ENCODE measurements at places on chromosomes 2 and 18.

- no peak for DNase-seq
These were observed 193.8 kb upstream of the RND3 start for GRCh38 chr2:150681120-150681804.

GRCh38 chr2:186503827-186504606 is 18.0 kb downstream of the ZC3H15 start:
- DNase-seq = no peak

GRCh38 chr2:191901031-191901430 is 54.1 kb upstream of the CAVIN2 start:
- DNase-seq = no peak

DNA sequence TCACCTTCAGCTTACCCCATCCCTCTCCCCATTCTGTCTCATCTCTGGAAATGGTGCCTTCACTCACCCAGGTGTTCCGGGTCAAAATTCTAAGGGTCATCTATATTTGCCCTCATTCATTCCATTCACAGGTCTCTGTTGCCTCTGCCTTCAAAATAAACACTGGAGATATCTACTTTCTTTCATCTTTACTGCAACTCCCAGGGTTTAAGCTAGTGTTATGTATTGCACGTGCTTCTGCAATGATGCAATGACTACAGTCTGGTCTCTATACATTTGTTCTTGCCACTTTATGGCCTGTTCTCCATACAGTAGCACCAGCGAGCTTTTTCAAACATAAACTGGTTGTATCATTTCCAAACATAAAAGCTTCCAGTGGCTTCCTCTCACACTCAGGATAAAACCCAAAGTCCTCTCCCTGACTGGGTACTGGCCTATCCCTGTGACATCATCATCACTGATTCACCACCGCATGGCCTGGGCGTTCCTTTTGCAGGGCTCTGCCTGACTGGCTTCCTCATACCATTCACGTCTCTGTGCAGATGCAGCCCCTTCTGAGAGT is 14.3 kb downstream of the DSG2 start:
- DNase-seq = no peak

GRCh38 chr2:189783451-189783926 is 650 bp downstream of the ORMDL1 start:
- DNase-seq = no peak

DNA sequence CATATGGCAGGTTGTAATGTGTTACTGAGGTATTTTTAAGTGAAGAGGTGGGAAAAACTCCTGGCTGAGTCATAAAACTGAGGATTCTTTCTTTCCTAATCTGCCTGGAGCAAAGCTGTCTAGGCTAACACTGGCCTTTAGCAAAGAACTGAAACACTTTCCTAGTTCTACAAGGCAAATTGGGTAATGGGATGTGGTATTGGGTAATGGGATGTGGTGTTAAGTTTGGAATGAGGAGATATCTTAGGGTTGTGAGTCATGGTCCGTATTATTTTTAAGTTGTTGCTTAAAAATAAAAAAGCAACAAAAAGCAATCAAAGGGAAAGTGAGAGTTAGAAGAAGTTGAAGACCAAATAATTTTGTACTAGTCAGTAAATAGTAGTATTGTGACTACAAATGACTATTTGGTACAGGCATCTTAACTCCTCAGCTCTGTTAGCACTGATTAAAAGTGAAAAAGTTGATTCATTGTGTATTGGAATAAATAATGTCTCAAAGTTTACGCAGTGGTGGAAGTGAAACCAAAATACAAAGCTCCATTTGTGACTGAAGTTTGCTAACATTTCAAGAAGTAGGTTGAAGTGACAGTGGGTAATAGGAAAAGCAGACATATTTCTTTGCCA is 216.8 kb downstream of the CAMKMT start:
- DNase-seq = no peak

DNA sequence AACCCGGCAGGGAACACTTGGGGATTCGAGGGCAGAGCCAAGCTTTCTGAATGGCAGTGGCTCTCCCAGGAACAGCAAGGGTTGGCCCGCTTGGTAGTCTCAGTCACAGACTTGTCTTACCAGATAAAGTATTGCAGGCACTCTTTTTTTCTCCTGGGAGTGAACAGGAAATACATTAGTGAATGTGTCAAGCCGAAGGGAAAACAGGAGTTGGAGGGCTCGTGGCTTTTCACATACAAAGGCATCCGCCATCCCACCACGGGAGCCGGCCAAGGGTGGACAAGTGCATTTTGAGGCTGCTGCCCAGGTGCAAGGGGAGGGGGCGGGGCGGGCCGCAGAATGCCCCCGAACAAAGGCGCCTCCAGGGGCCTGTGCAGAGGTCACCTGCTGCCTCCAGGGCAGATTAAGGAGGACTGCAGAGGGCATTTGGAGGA is 163.3 kb upstream of the SIX3 start:
- DNase-seq = no peak

GRCh38 chr18:38368246-38368645 is 802.6 kb upstream of the CELF4 start:
- no peak for DNase-seq

GRCh38 chr2:237282568-237283128 is 131.3 kb downstream of the COL6A3 start:
- no peak for DNase-seq

DNA sequence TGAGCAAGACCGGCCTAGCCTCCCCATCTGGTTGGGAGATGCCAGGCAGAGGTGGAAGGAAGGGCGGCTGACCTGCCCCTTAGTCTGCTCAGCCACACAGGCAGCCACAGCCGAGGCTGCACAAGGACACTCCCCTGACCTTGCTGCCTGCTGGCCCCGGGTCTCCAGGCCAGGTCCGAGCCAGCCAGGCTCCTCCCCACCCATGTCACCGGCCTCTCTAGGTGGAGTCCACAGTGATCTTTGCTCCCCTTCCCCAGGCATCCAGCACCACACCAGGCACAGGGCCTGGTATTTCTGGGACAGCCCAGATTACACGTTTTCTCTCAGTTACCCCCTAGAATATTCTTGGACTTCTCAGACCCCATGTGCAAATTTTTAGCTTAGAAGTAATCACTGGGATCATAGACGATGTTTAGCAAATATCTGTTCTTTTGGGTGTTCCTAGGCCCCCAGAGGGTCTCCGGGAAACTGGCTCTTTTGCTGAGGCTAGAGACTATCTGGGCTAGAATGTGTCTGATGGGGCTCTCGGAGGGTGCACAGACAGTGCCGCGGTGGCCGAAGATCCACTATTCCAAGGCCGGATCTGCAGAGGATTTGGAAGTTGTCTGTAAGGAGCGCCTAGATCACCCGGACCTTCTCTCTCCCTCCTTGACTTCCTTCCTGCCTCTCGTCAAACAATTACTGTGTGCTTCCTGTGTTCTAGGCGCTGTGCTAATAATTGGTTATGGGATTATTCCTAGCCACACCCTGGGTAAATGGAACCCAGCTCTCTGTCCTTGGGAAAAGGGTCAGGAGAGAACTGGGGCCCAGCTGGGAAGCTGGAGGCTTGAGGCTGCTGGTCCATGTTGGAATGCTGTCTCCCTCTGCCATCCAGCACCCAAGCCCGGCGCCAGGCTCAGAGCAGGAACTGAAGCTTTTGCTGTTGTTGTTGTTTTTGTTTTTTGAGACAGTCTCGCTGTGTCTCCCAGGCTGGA is 46.9 kb downstream of the ODC1 start:
- DNase-seq = no peak

DNA sequence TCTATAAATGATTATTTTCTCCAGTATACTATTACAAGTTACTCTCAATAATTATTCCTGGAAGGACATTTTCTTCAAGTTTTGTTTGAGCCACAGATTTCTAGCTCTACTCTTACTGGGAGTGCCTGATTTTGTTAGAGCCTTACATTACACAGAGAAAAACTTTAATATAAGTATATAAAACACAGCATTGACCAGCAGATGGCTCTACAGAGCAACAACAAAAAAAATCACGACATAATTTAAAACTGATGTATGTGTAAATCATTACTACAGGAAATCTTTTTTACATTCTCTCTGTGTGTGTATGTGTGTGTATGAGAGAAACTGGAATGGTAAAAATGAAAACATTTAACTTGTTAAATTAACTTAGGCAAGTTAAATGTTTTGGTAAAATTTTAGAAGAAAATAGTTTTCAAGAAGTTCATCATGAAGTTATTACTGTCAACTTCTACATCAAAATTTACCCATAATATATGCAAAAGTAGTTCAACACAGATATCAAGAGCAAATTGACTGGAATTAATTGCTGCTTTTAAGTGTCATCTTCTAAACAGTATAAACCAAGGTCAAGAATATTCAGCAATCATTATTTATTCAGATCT is 103.3 kb downstream of the MDH1 start:
- DNase-seq = no peak

DNA sequence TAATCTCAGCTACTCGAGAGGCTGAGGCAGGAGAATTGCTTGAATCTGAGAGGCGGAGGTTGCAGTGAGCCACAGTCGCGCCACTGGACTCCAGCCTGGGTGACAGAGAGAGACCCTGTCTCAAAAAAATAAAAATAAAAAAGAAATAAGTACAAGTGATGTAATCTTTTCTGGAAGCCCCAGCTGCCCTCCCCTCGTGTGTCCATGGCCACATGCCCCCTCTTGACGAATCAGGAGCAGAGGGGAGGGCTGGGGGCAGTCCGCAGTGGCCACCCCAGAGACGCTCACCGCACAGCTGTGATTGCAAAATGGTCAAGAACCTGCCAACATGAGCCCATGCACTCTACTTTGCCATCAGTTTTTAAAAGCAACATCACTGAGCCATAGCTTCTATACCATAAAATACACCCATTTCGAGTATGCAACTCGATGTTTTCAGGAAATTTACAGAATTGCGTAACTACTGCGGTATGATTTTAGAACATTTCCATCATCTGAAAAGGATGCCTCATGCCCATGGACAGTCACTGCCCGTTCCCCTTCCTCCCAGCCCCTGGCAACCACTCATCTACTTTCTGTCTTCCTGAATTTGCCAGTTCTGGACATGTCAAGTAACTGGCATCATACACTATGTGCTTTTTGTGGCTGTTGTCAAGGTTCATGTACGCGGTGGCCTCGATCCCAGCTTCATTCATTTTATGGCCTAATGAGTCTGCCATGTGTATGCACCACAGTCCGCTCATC is 88.1 kb downstream of the NDUFA10 start:
- DNase-seq = no peak

- no peak for DNase-seq
These were observed 40.4 kb downstream of the ADI1 start for GRCh38 chr2:3478846-3479385.

DNA sequence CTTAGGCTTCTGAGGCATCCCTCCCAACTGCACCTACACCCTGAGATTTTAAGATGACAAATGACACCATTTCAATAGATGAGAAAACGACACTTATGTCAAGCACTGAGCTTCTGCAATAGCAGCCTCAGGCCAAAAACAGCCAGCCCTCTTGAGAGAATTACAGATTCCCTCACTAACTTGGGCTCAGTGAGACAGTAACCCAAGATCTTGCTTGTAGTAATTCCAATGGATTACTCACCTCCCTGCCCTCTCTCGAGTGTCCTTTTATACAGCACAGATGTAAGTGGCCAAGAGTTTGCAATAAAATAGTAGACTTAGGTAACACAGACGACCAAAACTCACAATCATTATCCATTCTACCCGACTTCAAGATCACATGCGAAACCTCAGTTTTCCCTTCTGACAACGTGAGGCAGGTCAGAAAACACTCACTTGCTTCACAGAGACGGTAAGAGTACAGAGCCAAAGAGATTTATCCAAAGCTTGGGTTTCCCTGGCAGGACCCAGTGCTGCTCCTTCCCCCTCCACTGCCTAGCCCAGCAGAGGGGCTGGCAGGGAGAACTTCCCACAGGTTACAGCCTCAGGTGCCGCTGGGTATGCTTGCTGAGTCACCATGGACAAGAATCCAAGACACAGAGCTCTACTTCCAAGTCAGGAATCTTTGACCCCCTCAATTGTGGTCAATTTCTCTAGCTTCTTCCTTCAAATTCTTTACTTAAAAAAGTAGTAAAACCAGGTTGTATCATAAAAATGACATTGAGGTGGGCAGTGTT is 181.4 kb downstream of the MYO5B start:
- DNase-seq = no peak

- no peak for DNase-seq
These were observed 108.3 kb downstream of the SS18 start for GRCh38 chr18:25982153-25982552.

GRCh38 chr18:34772887-34773286 is 62.8 kb downstream of the DTNA start:
- no peak for DNase-seq

DNA sequence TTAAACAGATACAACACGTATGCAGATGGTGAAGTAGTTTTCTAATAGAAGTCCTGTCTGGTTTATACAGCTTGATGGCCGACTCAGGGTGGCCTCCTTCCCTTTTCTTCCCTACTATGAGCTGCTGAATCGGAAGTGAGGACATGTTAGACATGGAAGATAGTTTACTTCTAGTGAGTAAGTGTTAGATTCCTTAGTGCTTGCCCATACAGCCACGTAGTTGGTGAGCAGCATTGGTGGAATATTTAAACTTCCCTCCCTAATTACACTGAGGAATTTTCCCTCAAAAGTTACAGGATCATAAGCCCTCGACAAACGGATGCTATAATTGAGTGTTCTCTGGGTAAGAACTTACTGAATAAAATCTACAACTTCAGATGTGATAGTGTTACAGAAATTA is 52.1 kb downstream of the RHBDD1 start:
- no peak for DNase-seq
